Psoas muscle (tissue), 8 donors: ENCODE measurements at places on chromosomes 11 and 22. TPM values are rescaled to one million over a fixed set of nuclear protein-coding genes. Genes with fewer than 3 reads are reported as not detected.

GRCh38 chr11:115784796-115785521, 280.7 kb upstream of the CADM1 start:
- no peak for DNase-seq

ST13 gene
- 316 TPM for total RNA-seq

GRCh38 chr11:27882066-27882697, 181.9 kb upstream of the BDNF start:
- DNase-seq, result no peak

DNA sequence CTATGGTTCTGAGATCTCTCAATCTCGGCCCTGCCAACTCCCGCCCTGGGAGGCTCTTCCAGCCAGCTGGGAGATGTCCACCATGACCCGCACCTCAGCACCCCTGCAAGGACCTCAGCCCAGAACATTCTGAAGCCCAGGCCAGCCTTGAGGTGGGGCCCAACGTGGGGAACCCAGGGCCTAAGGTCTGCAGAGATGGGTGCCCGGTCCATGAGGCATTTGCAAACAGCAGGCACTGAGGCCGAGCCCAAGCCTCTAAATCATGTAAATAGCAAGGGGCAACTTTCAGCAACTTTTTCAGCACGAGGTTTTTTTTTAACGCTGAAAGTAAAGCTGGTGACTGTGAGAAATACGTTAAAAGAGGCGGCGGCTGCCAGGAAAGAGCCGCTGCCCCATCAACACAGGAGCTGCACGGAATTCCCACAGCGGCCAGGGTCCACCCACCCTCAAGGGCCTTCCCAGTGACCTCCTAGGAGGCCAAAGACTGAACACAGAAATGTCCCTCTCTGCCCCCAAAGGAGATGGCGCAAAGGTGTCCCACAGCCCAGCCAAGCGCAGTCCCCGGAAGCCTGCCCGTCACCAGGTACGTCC, 46.9 kb downstream of the BRD1 start:
- no peak for DNase-seq

TECTA gene
- 2.6 TPM for total RNA-seq

GRCh38 chr11:101915791-101916291, 481 bp downstream of the ANGPTL5 start:
- DNase-seq, result no peak

DNA sequence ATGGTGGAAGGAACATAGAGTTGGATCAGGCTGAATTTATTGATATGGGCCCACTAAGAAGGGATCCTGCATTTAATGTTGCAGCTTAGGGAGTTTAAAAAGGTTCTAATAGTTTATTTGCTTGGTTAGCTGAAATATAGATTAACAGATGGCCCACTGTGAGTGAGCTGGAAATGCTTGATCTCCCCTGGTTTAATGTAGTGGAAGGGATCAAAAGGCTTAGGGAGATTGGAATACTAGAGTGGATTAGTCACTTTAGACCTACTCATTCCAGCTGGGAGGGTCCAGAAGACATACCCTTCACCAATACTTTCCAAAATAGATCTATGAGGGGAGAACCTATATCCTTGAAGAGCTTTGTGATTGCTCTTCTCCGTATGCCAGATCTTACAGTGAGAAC, 130.1 kb upstream of the ZC3H12C start:
- DNase-seq, result no peak

USP2 gene
- total RNA-seq, result 210 TPM

DNA sequence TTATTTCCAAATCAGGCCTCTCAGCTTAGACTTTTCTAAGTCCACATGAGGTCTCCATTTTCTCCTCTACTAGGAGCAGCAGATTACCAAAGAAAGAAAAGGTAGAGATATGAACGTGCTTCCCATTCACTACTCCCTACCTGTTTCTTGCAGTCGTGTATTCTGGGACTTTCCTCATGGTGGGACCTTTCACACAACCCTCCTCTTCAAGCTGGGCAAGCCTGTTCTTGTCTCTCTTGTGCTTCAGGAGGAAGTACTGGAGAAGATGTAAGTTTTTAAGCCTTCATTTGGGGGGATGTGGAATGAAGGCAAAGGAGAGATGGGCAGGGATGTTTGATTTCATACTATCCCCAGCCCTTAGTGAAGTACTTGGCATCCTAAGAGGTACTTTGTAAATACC, 128.8 kb upstream of the SESN3 start:
- DNase-seq, result no peak

SERHL2 gene
- 0.86 TPM for total RNA-seq

DNAJB7 gene
- total RNA-seq, result not detected

GRCh38 chr11:124943254-124943616, 7.4 kb upstream of the HEPACAM start:
- no peak for DNase-seq

- no peak for DNase-seq
Measured at GRCh38 chr11:102345904-102346303, 1.1 kb upstream of the BIRC2 start.

- peak; percentile 23 for DNase-seq
Measured at GRCh38 chr11:63764679-63765647, 3.6 kb downstream of the ZFTA start.

TEX12 gene
- not detected for total RNA-seq

DNA sequence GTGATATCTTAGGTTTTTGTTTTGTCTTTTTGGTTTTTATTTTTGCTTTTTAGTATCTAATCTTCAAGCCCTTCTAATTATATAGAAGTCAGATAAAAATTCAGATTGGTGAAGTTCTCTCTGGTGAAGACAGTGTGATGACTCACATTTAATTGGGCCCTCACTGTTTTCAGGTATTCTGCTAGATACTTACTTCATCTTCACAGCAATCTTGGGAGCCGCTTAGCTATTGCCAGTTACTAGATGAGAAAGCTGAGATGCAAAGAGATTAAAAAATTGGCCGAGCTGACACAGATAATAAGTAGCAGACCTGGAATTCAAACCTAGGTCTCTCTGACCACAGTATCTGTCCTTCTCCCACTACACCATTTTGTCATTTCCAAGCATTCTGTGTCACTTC, 75.0 kb downstream of the PPP2R1B start:
- DNase-seq, result no peak

- peak; percentile 52 for DNase-seq
Measured at GRCh38 chr11:93330446-93330984, at the start of gene DEUP1. DEUP1 (plus strand) TSS chr11:93330742; CDS start chr11:93332260, 1,518 bp downstream.

MAPK8IP2 gene
- 0.34 TPM for total RNA-seq

- peak; percentile 37 for DNase-seq
Measured at GRCh38 chr11:35347921-35348331, 71.4 kb downstream of the SLC1A2 start.

DNA sequence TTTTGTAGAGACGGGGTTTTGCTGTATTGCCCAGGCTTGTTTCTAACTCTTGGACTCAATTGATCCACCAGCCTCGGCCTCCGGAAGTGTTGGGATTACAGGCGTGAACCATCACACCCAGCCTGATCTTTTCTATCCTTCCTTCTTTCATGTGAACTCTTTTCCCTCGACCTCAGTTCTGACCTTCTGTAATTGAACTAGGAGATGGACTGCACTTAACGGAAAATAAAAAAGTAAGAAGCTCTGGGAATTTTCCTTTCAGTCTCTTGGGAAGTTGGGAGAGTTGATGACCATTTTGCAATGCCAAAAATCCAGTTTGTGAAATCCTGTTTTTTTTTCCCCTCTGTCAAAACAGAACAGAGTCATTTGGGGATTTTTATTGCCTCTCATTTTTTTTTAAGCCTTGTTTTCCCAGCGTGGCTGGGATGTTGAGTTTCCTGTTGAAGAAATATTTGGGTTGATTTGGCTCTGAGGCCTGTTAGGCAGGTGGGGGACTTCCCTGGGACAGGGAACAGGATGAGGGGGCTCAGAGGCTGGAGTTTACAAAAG, 26.9 kb upstream of the CYB5R3 start:
- no peak for DNase-seq

GRCh38 chr11:9853929-9854552, 190.2 kb downstream of the SWAP70 start:
- no peak for DNase-seq

DNA sequence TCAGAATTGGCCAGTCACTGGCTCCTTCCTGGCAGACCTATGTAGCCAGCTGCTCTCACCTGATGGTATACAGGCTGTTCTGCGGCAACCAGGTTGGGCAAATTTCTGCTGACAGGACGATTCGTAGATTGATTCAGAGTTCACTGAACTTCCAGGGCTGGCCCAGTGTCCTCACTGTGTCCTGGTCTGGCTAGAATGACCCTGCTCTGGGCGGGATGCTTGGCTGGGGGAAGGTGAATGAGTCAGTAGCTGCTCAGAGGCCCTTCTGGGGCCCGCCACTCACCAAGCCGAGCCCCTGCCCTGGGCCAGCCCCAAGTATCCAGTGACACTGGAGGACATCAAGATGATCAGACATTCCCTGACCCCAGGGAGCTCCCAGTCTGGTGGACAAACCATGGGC, 62.9 kb upstream of the WNT11 start:
- DNase-seq, result peak; percentile 88

DERL3 gene
- 1.5 TPM for total RNA-seq
